ENCODE measurements at places on chromosomes 5 and 9. TPM values are rescaled to one million over a fixed set of nuclear protein-coding genes. Genes with fewer than 3 reads are reported as not detected.

- DNase-seq, result peak; percentile 87
These were observed 183.0 kb upstream of the FTMT start for GRCh38 chr5:121668635-121669034.

The CARD9 gene
- 1.5 TPM for total RNA-seq

The IFNA8 gene
- not detected for total RNA-seq

DNA sequence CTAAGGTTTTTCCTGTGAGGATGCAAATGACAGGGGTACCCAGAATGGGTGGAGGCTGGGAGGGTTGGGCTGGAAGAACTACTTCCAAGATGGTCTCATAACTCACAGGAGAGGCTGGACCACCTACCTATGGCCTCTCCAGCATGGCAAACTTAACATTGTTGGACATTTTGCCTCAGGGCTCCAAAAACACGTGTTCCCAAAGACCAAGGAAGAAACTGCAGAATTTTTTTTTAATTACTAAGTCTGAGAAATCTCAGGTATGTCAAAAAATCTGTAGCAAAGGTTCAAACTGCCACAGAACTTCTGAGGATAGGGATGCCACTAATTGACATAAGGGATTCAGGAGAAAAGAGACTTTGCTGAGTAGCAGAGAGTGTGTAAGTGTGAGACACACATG lies 270.8 kb downstream of the NNT start:
- DNase-seq, result no peak

DNA sequence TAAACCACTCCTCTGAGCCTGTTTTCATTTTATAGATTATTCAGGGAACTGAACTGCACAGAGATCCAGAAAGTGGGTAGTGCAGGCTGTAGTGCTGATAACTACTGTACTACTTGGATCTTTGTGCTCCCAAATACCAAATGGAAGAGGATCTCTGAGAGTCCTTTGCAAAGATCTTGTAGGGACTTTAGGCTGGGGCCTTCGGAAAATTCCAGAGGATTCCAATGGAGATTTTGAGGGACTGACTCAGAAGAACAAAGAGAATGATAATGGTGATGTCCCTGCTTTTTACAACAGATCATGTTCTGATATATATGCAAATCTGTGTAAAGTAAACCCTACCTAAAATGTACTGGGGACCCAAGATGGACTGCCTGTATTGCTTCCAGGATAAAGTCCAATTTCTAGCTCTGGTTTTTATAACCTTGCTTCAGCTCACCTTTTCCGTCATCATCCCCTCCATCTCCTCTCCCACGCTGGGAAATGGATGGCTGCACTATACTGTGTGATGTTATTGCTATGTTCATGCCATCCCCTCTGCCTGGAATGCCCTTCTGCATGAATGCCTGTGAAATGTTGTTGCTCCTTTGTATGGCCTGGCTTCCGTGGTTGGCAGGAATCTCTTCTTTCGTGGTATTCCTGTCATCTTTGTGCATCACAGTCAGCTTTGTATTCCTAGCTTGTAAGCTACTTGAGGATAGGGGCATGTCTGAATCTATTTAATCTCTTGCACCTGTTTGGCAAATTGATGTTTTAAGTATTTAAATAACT lies 9.7 kb upstream of the PSMD5 start:
- peak; percentile 78 for DNase-seq

GRCh38 chr5:110458313-110458712 lies 268.2 kb downstream of the TMEM232 start:
- DNase-seq, result no peak

GRCh38 chr9:113620377-113621161 lies 157.0 kb downstream of the RGS3 start:
- peak; percentile 95 for DNase-seq

The FBXL17 gene
- 19.1 TPM for total RNA-seq

The OR13C4 gene
- not detected for total RNA-seq

GRCh38 chr9:114888607-114889006 lies 41.8 kb downstream of the TNFSF8 start:
- DNase-seq, result no peak

DNA sequence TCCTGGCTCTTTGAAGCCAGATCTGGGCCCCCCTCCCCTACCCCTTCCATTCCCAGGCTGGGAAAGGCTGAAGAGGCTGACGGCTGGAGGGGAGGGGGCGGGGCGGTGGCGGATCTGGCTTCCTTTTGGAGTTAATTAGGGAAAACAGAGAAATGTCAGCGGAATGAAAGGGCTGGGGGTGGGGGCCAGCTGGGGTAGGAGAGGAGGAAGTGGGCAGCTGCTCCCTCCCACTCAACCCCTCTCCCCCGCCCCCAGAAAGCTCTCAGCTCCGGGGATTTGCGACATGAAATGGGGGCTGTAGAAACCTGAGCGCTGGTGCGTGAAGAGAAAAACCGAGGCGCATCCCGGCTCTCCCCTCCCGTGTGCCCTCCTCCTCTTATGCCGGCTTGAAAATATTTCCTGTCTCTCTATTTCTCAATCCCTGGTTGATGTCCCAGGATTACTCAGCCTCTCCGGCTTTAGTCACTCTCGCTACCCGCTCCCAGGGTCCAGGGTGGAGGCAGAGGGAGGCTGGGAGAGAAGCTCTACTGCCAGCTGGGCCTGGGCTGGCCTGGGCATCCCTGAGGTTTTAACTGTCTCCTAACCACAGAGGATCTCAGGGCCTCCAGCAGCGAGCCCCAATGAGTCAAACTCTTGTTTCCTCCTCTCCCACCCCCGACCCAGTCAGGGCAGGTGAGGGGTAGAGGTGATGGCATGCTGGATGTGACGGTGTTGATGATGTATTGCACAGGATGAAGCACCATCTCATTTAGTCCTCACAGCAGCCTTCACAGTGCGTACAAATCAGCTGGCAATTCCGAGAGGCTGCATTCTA lies 20.1 kb downstream of the PCDHGC5 start:
- DNase-seq, result peak; percentile 92

DNA sequence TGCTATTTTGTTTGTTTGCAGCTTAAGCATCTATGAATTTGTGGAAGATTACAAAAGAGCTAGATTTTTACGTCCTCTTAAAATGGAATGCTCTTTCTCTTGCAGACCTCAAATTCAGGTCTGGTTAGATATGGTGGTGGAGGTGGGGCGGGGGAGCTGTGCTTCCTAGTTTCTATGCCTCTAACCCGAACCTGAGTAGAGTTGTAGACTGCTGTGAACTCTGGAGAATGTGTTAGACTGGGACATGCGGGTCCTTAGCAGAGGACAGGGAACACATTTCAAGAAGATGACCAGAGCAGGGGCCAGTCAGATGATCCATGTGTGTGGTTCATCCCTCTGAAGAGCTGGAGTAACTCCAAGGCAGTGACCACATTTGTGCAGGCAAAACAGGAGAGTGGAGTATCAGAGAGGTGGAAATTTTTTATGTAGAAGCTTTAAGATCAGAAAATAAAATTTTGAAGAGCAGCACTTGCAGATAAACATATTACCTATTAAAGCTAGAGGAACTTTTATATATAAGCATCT lies 154.9 kb downstream of the FAM174A start:
- DNase-seq, result peak; percentile 21

GRCh38 chr9:37046683-37047082 lies 12.6 kb upstream of the PAX5 start:
- no peak for DNase-seq

- DNase-seq, result no peak
These were observed 152.8 kb upstream of the TAS2R1 start for GRCh38 chr5:9782826-9783560.

- DNase-seq, result no peak
These were observed 12.6 kb downstream of the CAVIN4 start for GRCh38 chr9:100590481-100590880.

GRCh38 chr9:8552732-8553131 lies 753.2 kb upstream of the DMAC1 start:
- no peak for DNase-seq

The PCDHGB7 gene
- total RNA-seq, result 1.7 TPM

The ADGRD2 gene
- total RNA-seq, result not detected

The CCL27 gene
- not detected for total RNA-seq

The CTXN3 gene
- total RNA-seq, result not detected

- no peak for DNase-seq
These were observed 369.6 kb upstream of the GRAMD2B start for GRCh38 chr5:126053630-126054029.

GRCh38 chr5:32201122-32201753 lies 27.1 kb upstream of the GOLPH3 start:
- DNase-seq, result peak; percentile 74

DNA sequence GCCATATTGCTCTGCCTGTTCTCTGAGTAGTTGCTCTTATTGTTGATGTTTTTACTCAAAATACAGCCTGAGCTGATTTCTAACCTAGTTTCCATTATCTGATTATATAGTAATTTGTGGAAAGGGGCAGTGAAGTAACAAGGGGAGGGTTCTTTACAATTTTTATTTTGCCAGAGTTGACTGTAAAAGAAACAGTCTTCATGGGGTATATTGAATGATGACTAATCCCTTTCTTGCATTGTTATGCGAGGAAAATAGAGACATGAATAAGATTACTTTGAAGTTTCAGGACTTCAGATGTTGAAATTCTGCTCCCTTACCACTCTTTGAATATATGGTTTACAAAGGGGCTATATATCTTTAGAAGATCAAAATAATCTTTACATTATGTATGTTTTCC lies 9.1 kb upstream of the LRRC70 start:
- peak; percentile 49 for DNase-seq

The TPPP gene
- 0.17 TPM for total RNA-seq

The PAPPA gene
- total RNA-seq, result 2.5 TPM

GRCh38 chr9:3823842-3824475 lies 298.2 kb upstream of the RFX3 start:
- DNase-seq, result no peak

The CYLC2 gene
- not detected for total RNA-seq

The PRDM9 gene
- total RNA-seq, result not detected

DNA sequence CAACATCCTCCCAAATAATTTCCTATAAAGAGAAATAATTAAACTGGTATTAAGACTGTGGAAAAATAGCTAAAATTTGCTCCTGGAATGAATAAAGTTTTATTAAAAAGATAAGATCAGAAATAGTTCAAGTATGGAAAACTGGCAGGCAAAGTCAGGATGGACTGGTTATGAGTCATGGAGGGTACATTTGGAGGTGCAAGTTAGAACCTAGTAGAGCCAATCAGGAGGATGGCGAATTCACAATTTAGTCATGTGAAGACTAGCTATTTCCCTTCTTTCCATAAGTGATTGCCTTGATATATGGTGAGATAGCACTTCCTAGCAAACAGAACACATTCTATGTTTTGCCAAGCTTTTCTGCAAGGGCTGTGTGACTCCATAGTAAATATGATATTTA lies 1303.5 kb downstream of the EFNA5 start:
- DNase-seq, result no peak

GRCh38 chr9:112784020-112784785 lies 33.6 kb downstream of the SNX30 start:
- DNase-seq, result peak; percentile 59

The FAM153A gene
- total RNA-seq, result not detected

DNA sequence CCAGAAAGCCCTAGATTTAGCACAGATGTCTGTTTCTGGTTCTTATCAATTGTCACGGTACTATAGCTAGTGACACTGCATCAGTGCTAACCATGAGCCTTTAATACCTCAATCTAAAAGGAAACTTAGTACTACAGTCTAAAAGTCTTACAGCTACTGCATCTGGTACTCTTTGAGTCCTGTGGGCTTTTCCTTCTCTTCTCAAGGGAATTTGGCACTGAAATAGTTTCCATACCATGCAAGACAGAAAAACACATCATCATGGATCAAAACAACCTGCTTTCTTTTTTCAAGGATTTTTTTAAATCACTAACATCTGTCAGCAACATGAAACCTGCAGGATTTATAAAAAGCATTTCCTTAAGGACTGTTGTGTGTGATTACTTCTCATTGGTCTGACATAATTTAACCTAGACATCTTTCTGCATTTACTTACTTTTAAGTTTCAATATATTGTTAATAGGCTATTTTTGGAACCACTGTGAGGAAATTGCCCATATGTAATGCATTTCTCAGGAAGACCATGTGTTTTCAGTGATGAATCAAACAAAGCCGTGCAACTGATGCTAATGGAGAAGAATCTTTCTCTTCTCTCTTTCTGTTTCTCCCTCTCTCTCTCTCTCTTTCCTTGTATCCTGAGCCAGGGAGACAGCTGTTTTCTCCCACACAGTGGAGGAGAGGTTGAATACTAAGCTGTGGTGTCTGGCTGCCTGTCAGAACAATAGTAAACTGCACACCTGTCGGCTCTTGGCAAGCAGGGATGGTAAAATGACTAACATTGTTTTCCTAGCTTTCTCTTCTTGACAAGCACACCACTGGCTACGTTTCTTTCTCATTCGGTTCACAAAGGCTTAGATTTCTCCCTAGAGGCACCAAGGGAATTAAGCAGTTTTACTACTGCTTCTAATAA lies 273.4 kb downstream of the CSNK1G3 start:
- DNase-seq, result peak; percentile 62

The UGT3A1 gene
- 9.4 TPM for total RNA-seq

GRCh38 chr9:138038244-138038671 lies 160.7 kb downstream of the CACNA1B start:
- no peak for DNase-seq

DNA sequence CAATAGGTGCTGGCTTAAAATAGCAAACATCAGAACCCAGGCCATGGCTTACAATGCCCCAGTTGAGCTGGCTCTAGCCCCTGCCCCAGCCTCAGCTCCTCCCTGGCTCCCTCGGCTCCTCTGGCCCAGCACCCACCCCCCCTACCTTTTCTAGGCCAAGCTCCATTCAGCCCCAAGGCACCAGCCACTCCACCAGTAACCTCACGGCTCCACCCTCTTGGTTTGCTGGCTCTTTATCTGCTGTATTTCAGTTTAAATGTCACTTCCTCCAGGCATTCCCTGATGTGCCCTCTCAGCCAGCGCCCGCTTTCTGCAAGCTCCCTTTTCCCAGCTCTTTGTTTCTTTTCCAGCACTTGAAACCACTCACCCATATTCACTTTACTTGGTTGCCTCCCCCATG lies 10.6 kb downstream of the C1QTNF2 start:
- no peak for DNase-seq

- no peak for DNase-seq
These were observed 296.4 kb downstream of the CETN3 start for GRCh38 chr5:90113108-90113507.

DNA sequence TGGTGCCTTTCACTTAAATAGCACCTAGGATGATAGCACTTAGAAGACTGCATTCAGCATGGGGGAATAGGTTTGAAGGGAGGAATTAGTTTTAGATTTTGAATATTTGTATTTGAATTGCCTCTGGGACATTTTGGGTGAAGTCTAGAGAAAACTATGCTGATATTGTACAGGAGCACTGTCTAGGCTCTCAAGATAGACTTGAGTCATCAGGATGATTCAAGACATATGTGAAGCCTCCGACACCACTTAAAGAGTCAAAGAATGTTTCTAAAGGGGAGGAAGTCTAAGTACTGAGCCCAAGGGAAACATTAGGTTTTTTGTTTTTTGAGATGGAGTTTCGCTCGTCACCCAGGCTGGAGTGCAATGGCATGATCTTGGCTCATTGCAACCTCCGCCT lies 63.9 kb upstream of the CCDC180 start:
- no peak for DNase-seq

The DAB2 gene
- total RNA-seq, result 117 TPM

GRCh38 chr5:67193439-67193807 lies 3.2 kb downstream of the CD180 start:
- no peak for DNase-seq

GRCh38 chr9:90848866-90849265 lies 47.2 kb downstream of the SYK start:
- no peak for DNase-seq

The C1QTNF2 gene
- total RNA-seq, result not detected
